Hepatocyte (in vitro differentiated cells): ENCODE measurements at places on chromosomes 11 and 22. TPM values are rescaled to one million over a fixed set of nuclear protein-coding genes. Genes with fewer than 3 reads are reported as not detected.

DNA sequence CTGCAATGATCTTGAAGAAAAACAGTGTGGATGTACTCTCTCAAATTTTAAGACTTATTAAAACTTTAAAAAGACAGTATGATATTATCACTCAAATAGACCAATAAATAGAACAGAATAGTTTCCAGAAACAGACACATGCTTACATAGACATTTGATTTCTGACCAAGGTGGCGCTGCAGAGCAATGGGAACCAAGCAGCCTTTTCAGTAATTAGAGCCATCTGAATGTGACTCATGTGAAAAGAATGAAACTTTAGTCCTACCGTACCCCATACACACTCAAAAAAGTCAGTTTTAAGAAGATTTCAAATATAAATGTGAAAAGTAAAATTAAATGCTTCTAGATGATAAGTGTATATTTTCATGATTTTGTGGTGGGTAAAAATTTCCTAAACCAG is 74.2 kb upstream of the MS4A8 start:
- no peaks in the 10 kb centered on the region for H3K27me3 ChIP-seq
- no peak overlapping the region for H3K27ac ChIP-seq
- peak; percentile 34 for DNase-seq

DNA sequence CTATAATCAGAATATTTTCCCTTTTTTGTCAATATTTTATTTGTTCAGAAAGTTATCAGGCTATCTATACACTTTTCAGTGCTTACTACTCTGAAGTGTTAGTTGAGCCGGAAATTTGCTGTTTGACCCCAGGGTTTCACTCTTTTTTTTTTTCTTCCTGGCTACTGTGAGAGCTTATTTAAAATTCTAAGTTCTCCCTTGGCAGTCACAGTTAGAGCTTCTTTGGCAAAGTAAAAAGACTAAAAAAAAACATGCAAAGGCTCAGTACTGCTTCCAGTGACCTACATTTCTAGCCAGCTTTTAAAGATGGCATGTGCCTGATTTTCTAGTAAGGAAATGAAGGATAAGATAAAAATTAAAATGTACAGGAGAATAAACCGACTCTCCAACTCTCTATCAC is 48.4 kb downstream of the ELP4 start:
- no peak overlapping the region for H3K27ac ChIP-seq
- no peaks in the 10 kb centered on the region for H3K4me1 ChIP-seq
- H3K36me3 ChIP-seq, result no peaks in the 10 kb centered on the region
- no peaks in the 10 kb centered on the region for H3K27me3 ChIP-seq
- no peak overlapping the region for H3K4me3 ChIP-seq

GRCh38 chr22:33116841-33117547 is 58.8 kb upstream of the SYN3 start:
- H3K4me1 ChIP-seq, result no peaks in the 10 kb centered on the region
- no peaks in the 10 kb centered on the region for H3K27me3 ChIP-seq
- H3K4me3 ChIP-seq, result no peak overlapping the region
- H3K36me3 ChIP-seq, result no peaks in the 10 kb centered on the region
- peak overlapping the region; percentile 13 for H3K27ac ChIP-seq

DNA sequence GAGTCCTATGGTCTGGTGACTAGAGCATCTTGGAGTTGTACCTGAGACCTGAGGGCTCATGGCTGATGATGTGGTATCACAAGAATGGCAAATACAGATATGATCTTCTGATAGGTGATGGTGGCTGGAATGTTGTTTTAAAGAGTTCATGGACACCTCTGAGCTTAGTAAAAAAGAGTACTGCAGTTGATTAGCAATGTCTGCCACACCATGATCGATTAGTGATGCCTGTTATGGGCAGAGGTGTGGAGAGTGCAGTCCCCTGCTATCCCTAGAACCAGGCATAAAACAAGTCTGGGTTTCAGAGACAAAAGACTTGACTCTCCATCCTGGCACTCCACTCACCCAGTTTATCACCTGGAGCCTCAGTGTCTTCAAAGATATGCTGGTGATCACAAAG is 1.4 kb upstream of the BATF2 start:
- peaks cover 26% of the 10 kb centered on the region for H3K4me1 ChIP-seq
- H3K27ac ChIP-seq, result peak overlapping the region; percentile 99
- no peak for DNase-seq
- H3K4me3 ChIP-seq, result no peak overlapping the region
- no peaks in the 10 kb centered on the region for H3K36me3 ChIP-seq

GRCh38 chr11:56887940-56888339 is 100.8 kb upstream of the OR5AK2 start:
- no peaks in the 10 kb centered on the region for H3K36me3 ChIP-seq
- H3K4me3 ChIP-seq, result no peak overlapping the region
- peaks cover 24% of the 10 kb centered on the region for H3K4me1 ChIP-seq
- H3K27ac ChIP-seq, result no peak overlapping the region
- no peaks in the 10 kb centered on the region for H3K27me3 ChIP-seq
- no peak for DNase-seq

DNA sequence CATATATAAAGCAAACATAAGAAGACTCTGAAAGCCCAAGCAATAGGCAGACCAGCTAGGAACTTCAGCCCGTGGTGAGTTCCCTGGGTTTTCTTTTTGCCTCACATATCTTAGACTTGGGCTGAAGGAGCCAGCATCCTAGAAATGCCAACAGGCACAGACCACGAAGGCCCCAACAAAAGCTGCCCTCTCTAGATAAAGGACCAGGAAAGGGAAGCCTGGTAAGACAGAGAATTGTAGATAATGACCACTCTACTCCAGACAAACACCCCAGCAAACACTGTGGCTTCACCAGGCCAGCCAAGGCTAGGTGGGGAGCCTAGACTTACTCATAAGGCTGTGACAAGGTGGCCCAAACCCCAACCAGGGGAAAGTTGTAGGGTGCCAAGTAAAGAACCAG is 11.2 kb downstream of the GAL start:
- DNase-seq, result no peak
- H3K4me1 ChIP-seq, result no peaks in the 10 kb centered on the region
- peaks cover 9% of the 10 kb centered on the region for H3K27me3 ChIP-seq
- H3K27ac ChIP-seq, result no peak overlapping the region

DNA sequence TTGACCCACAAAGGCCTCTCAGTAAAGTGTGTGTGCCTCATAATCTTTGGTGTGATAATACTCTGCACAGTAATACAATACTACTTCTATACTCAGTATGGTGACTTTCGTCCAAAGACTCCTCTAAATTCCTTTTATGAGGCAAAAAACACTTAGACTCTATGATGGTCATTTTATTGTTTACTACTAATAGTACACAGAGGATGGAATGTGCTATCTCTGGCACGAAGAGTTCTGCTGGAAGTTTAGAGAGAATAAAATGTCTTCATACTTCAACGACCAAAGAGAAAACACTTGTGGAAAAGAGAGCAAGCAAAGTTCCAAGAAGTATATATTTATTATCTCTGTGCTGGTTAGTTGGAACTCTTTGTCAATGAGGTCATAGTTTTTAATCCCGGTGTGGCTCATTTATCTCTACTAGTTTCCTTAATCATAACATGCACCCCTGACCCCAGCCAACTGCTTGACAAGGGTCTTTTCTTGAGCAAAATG is 7.5 kb upstream of the CSTF3 start:
- peaks cover 7% of the 10 kb centered on the region for H3K4me1 ChIP-seq
- no peaks in the 10 kb centered on the region for H3K36me3 ChIP-seq
- peak overlapping the region; percentile 26 for H3K27ac ChIP-seq
- no peak overlapping the region for H3K4me3 ChIP-seq
- no peak for DNase-seq

DNA sequence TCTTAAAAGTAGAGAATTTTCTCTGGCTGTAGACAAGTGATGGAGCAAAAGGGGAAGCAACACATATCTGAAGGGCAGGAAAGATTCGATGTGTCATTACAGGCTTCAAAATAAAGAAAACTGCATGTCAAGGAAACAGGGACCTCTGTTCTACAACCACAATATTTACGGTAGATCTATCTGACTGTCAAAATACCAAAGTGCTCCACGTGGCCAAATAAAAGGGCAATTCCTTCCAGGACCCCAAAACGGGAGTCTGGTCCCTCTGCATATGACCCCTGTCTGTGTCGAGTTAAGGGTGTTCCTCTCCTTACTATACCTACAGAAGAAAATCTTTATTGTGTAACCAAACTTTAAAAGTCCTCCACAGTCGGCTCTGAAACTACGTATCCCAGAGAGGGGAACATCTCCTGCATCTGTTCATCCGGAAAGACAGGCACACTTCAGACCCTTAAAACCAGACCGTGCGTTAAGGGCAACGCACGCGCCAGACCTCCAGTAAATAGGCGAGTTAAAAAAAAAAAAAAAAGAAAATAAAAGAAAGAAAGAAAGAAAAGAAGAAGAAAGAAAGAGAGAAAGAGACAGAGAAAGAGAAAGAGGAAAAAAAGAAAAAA is 756 bp downstream of the CLNS1A start:
- peak overlapping the region; percentile 90 for H3K27ac ChIP-seq
- no peaks in the 10 kb centered on the region for H3K36me3 ChIP-seq
- DNase-seq, result no peak
- no peaks in the 10 kb centered on the region for H3K27me3 ChIP-seq
- H3K4me1 ChIP-seq, result no peaks in the 10 kb centered on the region

DNA sequence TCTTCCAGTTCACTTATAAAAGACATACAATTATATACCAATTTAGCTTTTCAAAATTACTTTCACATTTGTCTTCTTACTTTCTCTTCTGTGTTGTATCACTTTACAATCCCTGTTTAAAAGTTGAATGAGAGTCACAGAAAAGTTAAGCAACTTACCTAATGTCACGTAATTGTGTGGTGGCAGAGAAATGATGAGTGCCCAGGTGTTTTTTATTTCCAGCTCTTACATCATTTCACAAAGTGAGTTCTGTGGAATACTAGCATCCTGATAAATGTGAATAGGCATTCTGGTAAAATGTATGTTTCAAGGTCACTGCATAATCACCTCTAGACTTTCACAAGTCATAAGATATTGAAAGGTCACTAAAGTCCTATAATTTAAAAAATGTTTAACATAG is 133.0 kb upstream of the FIBIN start:
- no peaks in the 10 kb centered on the region for H3K4me1 ChIP-seq
- H3K27me3 ChIP-seq, result no peaks in the 10 kb centered on the region
- H3K36me3 ChIP-seq, result no peaks in the 10 kb centered on the region
- no peak overlapping the region for H3K4me3 ChIP-seq
- H3K27ac ChIP-seq, result no peak overlapping the region
- DNase-seq, result no peak

The FAM181B gene
- total RNA-seq, result 0.63 and 0.64 TPM in 2 replicates
